Cerebellar nuclear complex (tissue), 1 donor: ENCODE measurements at places on chromosomes 6 and 20.

DNA sequence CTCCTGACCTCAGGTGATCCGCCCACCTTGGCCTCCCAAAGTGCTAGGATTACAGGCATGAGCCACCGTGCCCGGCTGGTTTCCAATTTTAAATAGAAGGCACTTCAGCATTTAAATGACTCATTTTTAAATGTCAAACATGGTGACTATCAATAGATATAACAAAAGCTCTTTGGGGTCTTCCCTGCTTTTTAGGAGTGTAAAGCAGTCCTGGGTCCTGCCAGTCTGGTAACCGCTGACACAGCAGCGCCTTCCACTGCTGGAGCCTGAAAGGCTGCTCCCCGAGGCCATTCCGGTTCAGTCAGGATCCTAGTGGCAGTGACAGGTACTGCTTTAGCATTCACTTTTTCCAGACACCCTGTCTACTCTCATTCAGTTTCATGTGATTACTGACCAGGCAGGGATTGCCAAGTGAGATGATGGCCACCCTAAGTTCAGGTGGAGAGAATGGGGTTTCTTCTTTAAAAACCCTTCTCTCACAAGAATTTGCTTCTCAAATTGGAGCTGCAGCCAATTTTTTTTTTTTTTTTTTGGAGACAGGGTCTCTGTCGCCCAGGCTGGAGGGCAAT, 5.1 kb downstream of the DIDO1 start:
- DNase-seq, result no peak

- DNase-seq, result no peak
These were observed 10.6 kb downstream of the MTCH1 start for GRCh38 chr6:36975231-36976006.

- DNase-seq, result no peak
These were observed 51.1 kb downstream of the FAM83B start for GRCh38 chr6:54897462-54898189.

GRCh38 chr20:47019121-47019824, 124.6 kb downstream of the EYA2 start:
- DNase-seq, result no peak

DNA sequence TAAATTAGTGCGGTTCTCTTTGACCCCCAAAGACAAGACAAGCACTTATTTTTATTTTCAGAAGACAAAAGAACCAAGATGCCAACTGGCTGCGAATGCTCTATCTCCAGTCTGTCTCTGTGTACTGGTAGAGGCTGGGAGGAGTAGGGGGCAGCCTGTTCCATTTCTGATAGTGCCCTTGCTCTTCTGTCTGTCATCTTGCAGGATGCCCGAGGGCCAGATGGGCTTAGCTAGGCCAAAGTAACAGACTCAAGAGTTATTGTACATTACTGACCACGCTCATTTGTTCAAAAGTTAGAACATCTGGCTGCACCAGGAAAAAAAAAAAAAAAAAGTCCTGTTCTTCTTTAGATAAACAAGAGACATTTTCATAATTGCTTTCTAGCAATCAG, 198.1 kb upstream of the UST start:
- DNase-seq, result no peak
